ENCODE measurements at places on chromosomes 5 and 9. TPM values are rescaled to one million over a fixed set of nuclear protein-coding genes. Genes with fewer than 3 reads are reported as not detected.
A peak's percentile ranks its signal among the peaks of the same experiment; 100 is the strongest.

BTF3 gene
- 753 TPM for total RNA-seq

HTR1A gene
- total RNA-seq = not detected

ASS1 gene
- total RNA-seq = 1.6 TPM

LCN15 gene
- total RNA-seq = not detected

WDR38 gene
- total RNA-seq = not detected

CD74 gene
- total RNA-seq = 5,628 TPM

DOCK2 gene
- total RNA-seq = 344 TPM

GRCh38 chr5:152622628-152623027 lies 217.5 kb upstream of the NMUR2 start:
- DNase-seq = no peak

- no peak for DNase-seq
Observed at GRCh38 chr9:2681981-2682380, 35.3 kb upstream of the KCNV2 start.

GRCh38 chr5:2266641-2267240 lies 384.0 kb upstream of the IRX4 start:
- DNase-seq = no peak

- DNase-seq = no peak
Observed at GRCh38 chr5:95843733-95844223, 21.3 kb upstream of the GLRX start.

GRCh38 chr5:128674837-128675446 lies 136.9 kb upstream of the FBN2 start:
- DNase-seq = no peak

DNA sequence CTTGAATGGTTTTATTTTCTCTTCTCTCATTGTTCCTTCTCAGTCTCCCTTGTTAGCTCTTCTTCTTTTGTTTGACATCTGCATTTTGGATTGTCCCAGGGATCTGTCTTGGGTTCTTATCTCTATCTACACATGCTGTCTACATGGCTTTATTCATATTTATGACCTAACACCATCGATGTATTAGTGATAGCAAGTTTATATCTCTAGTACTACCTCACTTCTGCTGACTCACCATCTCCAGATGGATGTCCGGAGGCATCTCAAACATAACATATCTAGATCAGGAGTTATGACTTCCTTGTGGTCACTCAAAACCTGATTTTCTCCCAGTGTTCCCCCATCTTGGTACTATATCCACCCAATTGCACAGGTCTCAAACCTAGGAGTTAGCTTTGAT lies 19.2 kb upstream of the SELENOP start:
- no peak for DNase-seq

DNA sequence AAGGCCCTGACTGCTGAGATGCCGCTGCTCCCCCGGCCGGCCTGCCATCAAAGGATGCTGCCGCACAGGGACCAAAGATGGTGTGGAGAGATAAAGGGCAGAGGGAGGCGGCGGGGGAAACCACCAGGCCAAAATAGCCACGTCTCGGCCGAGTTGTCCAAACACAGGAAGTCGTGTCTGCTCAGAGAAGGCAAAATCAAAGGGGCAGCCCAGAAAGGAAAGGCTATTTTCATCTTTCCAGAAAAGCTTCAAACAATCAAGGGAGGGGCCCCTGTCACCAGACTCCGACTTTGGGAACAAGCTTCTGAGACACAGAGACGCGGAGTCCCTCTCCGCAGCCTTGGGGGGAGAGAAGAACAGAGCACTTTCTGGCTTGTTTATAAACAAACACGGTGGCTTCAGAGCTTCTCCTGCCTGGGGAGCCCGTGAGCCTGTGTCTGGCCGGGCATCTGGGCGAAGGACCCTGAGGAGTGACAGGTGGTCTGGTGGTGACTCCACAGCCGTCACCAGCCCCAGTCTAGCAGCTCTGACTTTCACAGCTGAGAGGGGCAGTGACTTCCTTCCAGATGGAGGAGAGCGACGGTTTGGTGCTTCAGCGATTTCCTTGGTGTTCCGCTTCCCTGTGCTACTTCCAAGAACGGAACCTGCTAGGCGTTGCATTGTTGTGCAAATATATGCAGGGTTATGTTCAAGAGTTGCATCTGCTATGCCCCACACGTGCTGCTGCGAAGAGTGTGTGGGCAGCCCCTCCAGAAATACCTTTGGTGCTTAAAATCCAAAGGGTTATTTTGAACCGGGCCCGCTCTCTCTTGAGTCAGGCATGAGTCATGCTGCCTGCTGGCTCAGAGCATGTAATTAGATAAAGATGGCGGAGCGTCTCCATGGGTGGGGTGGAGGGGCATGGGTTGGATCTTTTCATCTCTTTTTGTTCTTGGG lies 24.0 kb downstream of the ADAMTSL2 start:
- DNase-seq = no peak

DNA sequence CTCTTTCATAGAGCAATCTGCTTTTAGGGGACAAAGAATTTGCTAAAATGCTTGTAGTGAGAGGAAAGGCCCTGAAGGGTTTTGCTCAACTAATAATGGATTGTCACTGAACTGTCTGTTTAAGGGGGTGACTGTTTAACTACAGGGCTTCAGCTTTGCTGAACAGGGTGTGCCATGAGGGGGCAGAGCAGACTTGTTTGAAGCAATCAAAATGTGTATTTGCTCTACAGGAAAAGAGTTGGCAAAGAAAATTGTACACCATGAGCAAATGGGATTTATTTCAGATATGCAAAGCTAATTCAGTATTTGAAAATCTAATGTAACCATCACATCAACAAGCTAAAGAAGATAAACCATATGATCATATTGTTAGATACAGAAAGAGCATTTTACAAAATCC lies 154.3 kb downstream of the GABRG2 start:
- no peak for DNase-seq

DNA sequence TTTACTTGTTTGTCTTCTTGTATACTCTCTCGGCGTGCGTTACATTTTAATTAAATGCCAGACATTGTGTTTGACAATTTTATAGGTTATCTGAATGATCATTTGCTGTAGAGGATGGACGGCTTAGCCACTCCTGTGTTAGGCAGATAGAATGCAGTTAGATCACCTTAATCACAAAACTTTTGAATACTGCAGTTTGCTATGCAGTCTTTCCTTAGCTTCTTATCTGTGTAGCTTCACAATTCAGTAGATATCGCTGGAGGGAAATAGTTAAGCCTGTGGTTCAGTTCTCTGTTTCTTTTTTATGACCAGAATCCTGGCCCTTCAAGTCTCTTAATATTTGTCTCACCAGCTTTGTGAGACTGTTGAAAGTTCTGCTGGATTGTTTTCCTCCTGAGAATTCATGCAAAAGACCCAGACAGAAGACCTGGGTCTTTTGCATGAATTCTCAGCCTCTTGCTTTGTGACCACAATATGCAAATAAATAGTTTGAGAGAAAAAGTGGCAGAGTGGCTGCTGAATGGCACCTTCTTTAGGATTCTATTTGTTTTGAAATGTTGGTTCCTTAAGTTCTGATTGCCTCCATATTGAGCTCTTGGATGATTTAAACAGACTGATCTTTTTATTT lies 40.2 kb downstream of the RASA1 start:
- DNase-seq = no peak

DNA sequence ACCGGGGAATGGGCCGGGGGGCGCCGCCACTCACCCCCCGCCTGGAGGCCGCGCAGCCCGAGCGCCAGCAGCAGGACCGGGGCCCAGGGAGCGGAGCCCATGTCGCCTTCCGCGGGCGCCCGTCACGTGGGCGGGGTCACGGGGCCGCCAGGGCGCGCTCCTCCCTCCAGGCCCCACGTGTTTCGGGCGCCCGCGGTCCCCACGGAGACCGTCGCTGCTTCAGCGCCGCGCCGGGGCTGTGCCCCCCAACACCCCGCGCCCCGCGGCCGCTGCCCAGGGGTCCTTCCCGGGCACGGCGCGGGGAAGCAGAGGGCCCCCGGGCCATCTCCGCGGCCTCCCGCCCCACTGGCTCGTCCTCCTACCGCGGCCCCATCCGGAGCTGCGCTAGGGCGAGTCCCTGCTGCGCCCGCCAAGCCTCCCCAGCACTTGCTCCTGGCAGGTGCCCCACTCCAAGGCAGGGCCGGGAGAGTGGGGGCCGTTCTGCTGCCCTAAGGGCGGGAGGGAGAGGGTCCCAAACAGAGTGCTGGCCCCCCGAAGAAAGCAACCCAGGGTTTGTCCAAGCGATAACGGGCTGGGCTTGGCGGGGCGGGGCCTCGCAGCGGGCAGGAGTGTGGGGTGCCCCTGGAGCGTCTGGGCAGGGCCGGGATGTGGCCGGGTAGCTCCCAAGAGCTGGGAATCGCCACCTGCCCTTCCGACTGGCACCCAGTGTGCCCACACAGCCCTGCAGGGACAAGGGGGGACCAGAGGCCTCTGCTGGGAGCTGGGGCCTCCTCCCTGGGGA lies at the start of gene DPP7:
TSS of gene DPP7 (minus strand) at position 121 of the 781 bp plus-strand sequence. CDS start at position 101, 20 bp downstream.
- peak; percentile 84 for DNase-seq

- DNase-seq = no peak
Observed at GRCh38 chr5:92944903-92945604, 636.0 kb downstream of the NR2F1-AS1 start.

DNA sequence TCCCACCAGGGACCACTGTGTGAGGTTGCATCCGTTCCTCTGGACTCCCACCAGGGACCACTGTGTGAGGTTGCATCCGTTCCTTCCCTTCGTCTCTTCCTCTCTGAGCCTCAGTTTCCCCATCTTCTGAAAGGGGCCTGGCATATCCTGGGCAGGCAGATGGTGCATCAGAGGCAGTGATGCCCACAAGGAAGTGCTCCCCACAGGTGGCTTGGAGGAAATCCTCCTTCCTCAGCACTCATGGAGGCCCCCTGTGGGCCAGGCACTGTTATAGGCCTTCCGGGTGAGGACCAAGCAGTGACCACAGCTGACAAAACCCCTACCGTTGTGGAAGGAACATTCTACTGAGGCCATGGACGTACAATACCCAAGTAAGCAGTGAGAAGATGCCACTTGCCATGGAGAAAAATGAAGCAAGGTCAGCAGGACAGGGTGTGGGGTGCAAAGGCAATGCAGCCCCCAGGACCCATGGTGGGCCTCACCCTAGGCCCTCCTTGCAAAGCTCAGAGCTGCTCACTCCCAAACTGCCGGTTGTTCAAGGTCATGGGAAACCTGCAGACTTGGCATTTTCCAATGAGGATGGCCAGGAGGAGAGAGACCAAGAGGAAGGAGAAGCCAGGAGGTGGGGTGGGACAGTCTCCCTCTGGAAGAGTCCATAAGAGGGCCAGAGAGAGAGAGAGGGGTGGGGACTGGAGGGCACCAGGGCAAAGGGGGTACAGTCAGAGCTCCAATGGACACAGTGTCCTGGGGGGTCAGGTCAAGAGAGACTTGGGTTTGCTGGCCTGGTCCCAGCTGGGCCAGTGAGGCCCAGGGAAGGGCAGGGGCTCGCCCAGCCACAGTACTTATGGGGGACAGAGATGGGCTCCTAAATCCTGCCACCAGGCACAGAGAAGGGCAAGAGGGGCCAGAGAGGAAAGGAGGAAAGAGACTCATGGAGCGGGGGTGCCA lies 51.1 kb downstream of the C9orf50 start:
- no peak for DNase-seq

- no peak for DNase-seq
Observed at GRCh38 chr9:112170235-112170634, 4.9 kb downstream of the SUSD1 start.
